ENCODE measurements at places on chromosomes 7 and 10.

GRCh38 chr7:44678471-44679179 lies 70.0 kb upstream of the ZMIZ2 start:
- DNase-seq = no peak

DNA sequence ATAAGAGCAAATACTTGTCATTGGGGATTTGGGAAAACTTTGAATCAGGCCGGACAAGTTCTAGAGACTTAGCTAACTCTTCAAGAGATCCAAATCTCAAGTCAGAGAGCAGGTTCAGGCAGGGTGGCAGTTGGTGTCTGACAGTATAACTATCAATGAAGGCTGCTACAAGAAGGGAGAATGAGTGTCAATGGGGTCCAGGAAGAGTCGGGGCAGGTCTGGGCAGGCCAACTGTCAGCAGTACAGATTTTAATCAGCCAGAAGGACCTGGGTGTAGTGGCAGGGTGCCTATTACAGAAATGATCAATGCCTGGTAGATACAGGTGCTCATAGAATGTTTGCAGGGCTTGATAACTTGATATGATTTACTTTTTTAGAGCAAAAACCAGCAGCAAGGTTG lies 751.1 kb downstream of the GRM8 start:
- DNase-seq = no peak

- DNase-seq = no peak
Measured at GRCh38 chr7:142125256-142125955, 13.9 kb downstream of the MGAM2 start.

DNA sequence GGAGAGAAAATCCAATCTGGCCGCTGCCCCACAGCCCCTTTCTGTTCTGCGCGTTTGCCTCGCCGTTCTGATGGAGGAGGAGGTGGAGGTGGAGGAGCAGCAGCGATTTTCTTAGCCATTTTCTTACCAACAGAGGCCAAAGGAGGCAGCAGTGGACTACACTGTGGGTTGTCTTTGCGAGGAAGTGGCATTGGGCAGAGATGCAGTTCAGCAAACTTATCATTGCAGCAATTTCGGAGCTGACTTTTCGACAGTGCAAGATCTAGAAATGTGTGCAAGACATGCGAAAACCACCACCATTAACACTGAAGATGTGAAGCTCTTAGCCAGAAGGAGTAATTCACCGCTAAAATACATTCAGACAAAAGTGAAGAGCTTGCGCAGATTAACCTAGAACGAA lies 1.9 kb upstream of the ARL4A start:
- no peak for DNase-seq

- no peak for DNase-seq
Measured at GRCh38 chr7:41244246-41244645, 458.6 kb downstream of the INHBA start.

DNA sequence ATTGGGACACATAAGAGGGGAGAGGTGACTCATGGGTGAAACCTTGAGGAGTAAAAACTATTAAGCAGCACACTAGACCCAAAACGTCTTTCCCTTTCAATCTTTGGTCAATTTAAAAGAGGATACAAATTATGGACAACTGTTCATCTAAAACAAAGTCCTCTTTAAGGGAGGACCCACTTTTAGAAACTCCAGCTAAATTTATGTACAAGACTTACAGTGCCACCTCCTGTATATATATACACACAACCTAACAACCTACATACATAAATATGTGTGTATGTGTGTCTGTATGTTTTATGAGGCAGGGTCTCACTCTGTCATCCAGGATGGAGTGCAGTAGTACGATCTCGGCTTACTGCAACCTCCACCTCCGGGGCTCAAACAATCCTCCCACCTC lies 18.1 kb upstream of the ZC3HAV1 start:
- DNase-seq = no peak

- no peak for DNase-seq
Measured at GRCh38 chr10:93652857-93653256, 40.5 kb downstream of the PDE6C start.

DNA sequence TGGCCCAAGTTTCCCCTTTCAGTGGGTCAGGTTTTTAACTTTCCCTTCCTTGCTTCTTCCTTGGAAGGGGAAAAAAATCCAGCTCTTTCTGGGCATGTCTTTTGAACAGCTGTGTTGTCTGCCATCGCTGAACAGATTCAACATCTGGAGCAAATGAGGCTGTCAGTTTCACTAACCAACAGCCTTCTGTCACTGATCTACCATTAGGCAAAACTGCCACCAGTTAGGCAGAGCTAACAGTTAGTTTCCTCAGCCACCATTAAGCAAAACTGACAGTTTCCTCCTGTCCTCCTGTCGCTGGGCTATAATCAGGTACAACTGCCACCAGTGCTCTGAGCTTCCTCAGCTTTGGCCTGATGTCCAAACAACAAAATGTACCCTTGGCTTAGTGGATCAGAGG lies 81.9 kb downstream of the NPTX2 start:
- DNase-seq = no peak

DNA sequence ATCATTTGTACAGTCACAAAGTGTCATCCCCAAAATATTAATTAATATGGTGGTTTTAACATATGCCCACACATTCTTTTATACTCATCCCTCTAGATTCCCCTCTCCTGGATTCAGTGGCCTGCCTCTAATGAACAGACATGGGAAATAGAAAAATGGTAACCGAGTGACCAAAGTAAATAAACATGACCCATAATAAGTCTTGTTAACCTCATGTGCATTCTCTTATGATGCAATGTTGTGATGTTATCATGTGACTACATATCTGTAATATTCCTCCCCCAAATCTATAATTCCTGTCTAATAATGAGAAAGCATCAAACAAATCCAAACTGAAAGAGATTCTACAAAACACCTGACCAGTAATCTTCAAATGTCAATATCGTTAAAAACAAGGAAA lies 164.5 kb upstream of the PRSS1 start:
- DNase-seq = no peak

GRCh38 chr10:79310200-79310865 lies 36.9 kb upstream of the PPIF start:
- DNase-seq = no peak

- no peak for DNase-seq
Measured at GRCh38 chr10:33001908-33002492, 44.0 kb upstream of the ITGB1 start.

GRCh38 chr10:65566906-65567305 lies 1358.9 kb upstream of the LRRTM3 start:
- DNase-seq = no peak

GRCh38 chr7:130987092-130987491 lies 253.1 kb upstream of the KLF14 start:
- no peak for DNase-seq

- DNase-seq = no peak
Measured at GRCh38 chr7:117384688-117385362, 42.5 kb downstream of the ASZ1 start.

- no peak for DNase-seq
Measured at GRCh38 chr7:123663200-123663599, 7.5 kb downstream of the LMOD2 start.

DNA sequence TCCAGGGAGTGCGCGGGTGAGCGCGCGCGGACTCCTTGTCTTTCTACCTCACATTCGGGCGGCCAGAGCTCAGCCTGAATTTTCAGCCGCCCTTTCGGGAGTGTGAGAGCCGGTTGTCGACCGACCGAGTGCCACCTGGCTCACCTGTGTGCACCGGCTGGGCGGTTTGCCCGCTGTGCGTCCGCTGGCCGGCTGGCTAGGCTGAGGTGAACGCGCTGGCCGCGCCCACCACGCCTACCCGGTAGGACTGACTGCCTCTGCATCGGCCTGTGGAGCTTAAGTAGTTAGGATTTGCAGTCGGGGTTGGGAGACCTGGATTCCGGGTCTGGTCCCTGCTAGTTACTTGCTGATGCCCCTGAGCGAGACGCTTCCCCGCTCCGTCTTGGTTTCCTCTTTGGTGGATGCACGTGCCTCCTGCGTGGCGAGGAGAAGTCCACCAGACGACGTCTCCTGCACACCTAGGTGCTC lies 553 bp downstream of the TSPAN15 start:
- DNase-seq = no peak

GRCh38 chr7:35386816-35387706 lies 133.2 kb upstream of the TBX20 start:
- no peak for DNase-seq

DNA sequence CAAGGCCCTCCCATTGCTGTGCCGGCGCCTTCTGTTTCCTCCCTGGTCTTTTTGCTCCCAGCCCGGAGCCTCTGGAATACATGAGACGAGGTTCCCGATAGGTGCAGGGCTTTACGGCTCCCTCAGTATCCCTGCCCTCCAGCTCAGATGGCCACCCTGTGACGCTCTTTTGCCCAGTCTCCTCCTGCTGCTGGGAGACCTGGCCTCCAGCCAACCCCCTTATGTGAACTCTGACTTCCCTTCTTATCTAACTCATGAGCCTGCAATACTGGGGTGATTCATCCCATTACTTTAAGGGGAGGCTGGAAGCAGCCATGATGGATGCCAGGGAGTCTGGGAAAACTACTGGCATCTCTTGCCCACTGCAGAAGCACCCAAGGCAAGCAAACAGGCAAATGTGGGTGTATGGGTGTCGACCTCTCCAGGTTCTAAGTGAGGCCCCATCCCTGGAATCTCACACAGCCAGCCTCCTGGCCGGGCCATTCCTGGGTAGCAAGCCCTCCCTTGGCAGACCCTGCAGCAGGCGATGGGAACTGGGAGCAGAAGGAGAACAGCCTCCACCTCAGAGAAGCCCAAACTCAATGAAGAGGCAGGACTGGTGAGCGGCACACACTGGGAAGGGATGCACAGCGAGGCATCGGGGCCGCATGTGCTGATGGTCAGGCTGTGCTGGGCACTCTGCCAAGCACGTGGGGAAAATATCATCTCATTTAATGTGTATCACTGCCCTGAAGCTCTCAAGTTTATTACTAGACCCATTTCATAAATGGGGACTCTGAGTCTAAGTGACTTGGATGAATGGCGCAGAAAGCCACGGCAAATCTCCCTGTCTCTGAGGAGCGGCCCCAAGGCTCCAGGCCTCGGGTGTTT lies 97.5 kb downstream of the FAM53B start:
- no peak for DNase-seq

GRCh38 chr7:12475362-12476063 lies 71.8 kb upstream of the VWDE start:
- DNase-seq = no peak

DNA sequence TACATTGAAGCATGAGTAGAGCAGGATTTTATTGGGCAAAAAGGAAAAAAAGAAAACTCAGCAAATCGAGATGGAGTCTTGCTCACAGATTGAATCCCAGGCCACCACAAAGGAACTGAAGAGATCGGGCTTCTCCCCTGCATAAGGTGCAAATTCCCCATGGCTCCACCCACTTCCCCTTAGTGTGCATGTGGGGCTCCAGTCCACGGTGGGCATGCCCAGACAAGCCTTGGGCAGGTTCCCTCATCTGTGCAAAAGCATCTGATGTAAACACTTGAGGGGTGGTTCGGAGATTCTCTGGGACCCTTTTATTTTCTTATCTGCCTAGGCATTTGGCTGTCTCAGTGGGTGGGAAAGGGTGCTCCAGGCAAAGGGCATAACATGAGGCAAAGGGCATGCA lies 150.7 kb downstream of the CFTR start:
- no peak for DNase-seq

- DNase-seq = no peak
Measured at GRCh38 chr7:151699928-151700319, 177.0 kb downstream of the PRKAG2 start.

DNA sequence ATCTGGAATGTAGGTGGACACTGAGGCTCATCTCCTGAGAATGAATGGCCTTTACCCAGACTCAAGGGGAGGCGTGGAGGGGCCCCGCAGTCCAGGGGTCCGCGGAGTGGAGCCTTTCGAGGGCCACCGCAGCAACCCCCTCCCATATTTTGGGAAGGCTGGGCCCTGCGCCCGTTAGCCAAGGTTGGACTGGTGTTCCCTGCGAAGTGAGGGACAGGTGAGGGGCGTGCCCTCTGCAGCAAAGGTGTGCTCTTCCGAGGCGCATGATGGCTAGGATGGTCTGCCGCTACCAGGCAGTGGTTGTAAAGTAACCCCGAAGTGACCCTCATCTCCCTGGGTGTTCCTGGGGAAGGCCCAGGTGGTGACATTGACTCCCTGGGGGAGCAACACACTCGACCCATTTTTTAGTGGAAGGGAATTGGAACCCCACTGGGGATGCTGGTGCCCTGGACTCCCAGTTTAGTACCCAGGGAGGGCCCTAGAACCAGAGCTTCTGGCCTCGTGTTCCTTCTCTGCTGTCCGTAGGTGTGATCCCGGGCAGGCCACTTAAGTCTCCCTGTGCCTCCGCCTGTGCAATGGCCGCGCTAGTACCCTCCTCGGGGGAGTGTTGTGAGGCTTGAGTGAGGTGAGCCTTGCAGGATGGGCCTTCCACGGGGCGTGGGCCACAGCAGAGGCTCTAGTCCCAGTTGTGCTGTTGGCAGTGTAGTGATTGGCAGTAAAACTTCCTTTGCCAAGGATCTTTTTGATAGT lies 779 bp downstream of the FAM241B start:
- DNase-seq = no peak

GRCh38 chr7:151759591-151760042 lies 117.3 kb downstream of the PRKAG2 start:
- no peak for DNase-seq

DNA sequence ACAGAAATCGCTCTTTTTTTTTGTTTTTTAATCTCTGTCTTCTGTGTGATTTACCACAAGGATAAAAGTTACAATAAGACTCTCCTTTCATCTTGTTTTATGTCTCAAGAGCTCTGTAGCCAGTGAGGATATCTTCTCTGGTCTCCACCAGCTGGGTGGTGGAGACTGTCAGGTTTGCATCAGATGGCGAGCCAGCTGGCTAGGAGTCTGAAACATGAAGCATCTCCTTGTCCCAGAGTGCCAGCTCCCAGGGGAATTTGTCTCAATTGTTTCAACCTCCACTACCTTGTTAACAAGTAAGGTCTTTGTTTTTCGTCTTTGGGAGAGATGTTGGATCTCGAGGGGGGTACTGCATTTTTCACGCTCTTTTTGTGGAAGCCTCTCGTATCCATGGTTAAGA lies 47.3 kb downstream of the FRMPD2 start:
- DNase-seq = no peak

DNA sequence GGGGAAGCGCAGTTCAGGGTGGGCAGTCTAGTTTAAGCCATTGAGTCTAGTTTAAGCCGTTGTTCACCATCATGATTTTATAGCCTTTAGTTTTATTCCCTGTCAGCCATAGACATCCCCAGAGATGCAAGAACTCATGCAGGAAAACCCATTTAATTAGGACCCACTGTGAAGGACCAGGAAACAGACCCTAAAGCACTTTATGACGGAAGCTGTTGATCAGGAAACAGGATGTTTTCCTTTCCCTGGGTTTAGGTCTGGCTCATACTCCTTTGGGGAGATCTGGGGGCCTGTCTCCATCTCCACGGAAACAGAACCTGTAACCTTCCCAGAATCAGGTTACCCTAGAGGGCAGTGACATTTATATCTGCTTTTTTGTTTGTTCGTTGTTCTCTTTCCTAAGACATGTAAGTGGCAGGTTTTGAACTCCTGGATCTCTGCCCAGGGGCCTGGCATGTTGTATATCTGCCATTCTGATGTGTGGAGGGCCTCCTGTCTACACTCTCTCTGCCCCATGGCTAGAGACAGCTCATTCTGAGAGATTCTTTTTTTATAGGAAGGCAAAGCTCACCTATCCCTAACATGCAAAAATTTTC lies 657.2 kb upstream of the GALNT17 start:
- DNase-seq = no peak

- DNase-seq = peak; percentile 80
Measured at GRCh38 chr7:76291351-76292212, 10.9 kb upstream of the HSPB1 start.

GRCh38 chr7:2869981-2870380 lies 25.9 kb upstream of the GNA12 start:
- DNase-seq = no peak

Data from activated CD8-positive, alpha-beta memory T cell treated with anti-CD3 and anti-CD28 coated beads for 4 hours (primary cell).